Fibroblast of skin of right quadriceps (primary cell): ENCODE measurements at places on chromosomes 11 and 22.

- DNase-seq: no peak
Observed at GRCh38 chr22:25508161-25508560, 56.3 kb upstream of the GRK3 start.

- DNase-seq: peak; percentile 61
Observed at GRCh38 chr11:10693509-10694081, at the start of gene IRAG1. Gene IRAG1 (minus strand): TSS chr11:10693755. CDS start chr11:10693602, 153 bp downstream.

DNA sequence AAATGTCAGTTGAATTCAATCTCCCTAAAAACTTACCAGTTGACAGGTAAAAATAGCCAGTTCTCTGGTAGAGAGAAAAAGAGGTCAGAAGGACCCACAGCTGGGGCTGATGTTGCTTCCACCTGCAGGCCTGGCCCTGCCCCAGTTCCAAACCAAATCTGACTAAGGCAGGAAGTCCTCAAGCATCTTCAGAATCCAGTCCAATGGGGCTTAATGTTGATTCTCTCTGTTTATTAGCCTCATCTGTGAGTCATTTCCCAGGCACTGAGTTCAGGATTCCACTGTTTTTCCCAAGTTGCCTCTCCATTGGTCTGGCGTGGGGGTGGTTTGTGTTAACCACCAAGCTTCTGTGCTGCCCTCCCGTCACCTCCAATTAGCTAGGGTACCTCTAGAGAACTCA lies 601.8 kb downstream of the INSC start:
- DNase-seq: no peak

- DNase-seq: peak; percentile 42
Observed at GRCh38 chr11:20397281-20397680, 9.8 kb downstream of the PRMT3 start.

DNA sequence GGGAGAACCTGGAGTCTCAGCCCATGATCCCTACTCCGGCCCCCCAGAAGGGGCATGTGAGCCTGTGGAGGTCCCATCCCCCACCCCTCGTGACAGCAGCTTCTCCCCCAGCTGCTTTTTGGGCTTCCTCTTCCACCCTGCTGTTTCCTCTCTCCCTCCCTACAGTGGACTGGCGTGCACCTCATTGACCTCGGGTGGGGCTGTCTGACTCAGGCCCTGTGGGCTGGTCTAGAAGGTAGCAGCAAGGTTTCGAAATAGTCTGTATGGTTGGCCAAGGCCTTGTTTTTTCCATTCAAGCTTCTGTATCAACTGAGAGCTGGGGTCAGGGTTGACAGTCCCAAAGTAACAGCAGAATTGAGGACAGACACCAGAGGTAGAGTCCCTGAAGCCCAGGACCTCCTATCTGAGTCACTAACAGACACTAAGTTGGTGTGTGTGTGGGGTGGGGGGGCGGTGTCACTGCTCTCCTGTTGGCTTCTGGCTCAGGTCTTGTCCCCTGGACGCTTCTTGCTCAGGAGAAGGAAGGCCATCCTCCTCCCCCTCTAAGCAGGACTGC lies 7.7 kb downstream of the SLC37A2 start:
- DNase-seq: peak; percentile 23

DNA sequence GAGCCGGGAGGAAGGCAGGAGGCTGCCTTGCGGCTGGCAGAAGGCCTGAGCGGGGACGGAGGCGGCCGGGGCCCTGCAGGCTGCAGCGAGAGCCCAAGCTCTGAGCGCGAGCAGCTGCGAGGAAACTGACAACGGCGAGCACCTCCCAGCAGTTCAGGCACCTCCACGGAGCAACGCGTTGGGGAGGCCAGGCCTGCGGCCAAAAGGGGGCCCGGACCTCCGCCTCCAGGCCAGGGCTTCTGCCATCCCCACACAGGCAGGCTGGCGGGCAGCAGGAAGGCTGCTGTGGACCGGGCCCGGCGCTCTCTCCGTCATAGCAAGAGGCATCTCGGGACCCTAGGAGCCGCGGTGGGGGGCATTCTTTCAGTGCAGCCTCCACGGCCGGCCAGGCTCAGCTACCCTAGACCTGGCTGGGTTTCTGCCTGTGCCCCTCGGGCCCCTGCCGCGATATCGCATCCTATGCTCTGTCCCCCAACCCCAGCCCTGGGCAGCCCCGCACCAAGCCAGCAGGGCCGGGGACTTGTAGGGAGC lies 22.9 kb upstream of the SLC22A12 start:
- DNase-seq: no peak

- DNase-seq: no peak
Observed at GRCh38 chr11:5937868-5938602, 4.0 kb upstream of the OR56A3 start.
